ENCODE measurements at places on chromosomes 2 and 18.

- no peak for DNase-seq
Measured at GRCh38 chr2:85830645-85831044, 58.1 kb downstream of the ST3GAL5 start.

- DNase-seq: no peak
Measured at GRCh38 chr2:164644036-164644700, 22.9 kb upstream of the GRB14 start.

DNA sequence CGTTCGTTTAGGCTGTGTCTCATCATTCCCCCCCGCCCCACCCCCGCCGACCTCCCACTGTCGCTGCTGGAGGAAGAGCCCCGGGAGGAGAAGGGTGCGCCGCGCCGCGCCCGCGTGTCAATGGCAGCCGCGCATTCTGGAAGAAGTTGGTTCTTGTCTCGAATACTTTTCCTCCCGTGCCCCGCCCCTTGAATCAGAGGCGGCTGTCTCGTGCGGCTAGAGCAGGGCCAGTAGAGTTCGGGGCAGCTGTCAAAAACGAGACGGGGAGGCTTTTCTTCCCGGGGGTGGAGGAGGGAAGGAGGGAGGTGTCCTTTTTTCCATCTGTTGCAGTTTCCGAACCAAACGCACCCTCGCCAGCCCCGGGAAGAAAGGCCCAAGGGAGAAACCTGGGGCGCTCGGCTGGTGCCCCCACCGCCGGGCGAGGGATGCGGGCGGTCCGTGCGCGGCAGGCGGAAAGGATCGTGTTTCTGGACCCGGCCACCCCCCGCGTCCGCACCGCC, 410 bp upstream of the TGIF1 start:
- peak; percentile 78 for DNase-seq

DNA sequence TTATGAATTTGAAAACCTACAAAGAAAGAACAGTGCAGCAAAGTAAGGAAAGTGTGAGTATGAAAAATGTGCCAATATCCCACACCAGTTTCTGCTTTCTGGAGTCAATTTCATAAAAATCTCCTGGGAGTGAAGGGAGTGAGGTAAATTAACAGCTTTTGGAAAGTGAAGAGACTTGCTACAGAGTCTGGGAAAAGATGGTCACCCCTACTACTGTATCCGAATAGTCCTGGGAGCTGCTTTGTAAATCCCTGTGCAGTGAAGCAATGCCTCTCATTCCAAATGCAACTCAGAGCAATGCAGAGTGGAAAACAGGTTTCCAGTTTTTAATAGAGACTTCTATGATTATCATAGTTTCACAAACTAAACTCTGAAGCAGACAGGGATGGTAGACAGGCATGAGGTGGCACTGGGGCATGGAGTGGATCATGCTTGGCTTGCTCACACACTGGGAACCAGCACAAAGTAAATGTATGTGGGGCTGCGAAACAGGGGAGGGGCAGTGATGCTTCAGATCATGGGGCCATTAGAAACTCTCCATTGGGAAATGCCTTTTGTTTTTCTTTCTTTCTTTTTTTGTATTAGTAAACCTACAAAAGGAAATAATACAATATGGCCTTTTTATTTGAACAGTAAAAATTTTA, 10.6 kb downstream of the COL5A2 start:
- no peak for DNase-seq

DNA sequence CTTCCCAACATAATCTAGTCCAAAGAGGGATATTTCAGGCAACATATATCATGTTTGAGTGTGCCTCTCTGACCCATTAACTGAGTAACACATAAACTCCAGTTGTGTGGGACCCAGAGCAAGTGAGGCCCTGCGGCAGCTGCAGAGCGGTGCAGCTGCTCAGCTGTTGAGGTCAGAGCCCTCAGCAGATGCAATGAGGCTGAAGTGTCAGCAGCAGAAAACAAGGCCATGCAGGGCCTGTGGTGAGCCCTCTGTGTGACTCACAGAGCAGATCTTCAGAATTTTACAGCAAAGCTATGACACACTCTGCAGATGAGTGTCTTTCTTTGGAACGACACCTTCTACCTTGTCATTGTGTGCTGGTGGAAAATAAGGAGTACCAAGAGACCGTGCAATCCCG, 168.5 kb downstream of the CBLN2 start:
- DNase-seq: no peak

GRCh38 chr2:175025946-175026345, 20.8 kb upstream of the CHN1 start:
- no peak for DNase-seq

- no peak for DNase-seq
Measured at GRCh38 chr2:139917690-139918384, 1137.6 kb upstream of the NXPH2 start.

DNA sequence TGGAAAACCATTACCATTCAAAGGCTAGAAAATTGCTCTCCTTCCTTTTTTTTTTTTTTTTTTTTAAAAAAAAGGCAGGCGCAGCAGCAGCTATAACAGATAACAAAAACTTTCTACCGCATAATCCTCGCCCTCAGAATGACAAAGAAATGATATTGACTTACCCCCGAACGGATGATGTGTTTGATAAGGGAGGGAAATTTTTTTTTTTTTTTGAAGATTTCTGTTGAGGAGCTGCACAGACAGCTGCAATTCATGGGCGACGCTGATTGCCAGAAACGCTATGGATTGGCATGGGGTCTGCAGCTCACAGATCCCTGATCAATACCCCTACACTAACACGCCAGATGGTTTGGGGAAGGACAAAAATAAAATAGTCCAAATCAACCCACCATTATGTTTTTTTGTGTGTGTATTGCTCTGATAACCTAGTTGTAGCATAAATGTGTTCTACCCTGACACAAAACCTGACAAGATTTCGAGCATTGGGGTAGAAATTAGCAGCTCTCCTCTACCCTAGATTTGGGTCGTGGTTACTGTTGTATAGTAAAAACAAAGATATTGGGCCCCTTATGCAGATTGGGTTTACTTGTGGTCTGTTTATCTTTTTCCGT, 3.6 kb upstream of the ONECUT2 start:
- no peak for DNase-seq

- DNase-seq: no peak
Measured at GRCh38 chr2:197134206-197134605, 176.4 kb downstream of the ANKRD44 start.

DNA sequence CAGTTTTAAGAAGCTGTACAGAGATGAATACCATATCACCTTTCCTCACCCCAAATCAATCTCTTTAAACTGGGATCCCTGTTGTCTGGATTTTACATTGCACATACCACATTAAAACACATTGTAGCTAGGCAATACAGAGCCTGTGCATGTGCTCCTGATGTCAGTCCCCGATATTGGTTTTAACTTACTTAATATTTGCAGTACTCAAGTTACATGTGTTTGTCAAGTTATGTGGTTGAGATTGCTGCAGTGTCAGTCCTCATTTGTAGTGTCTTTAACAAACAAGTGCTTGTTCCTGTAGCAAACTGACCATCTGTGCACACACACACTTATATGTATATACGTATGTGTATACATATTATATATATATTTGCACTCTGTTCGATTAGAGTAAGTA, 10.4 kb upstream of the UBE2E3 start:
- no peak for DNase-seq
